ENCODE measurements at places on chromosomes 1 and 21.

- no peak for DNase-seq
Measured at GRCh38 chr1:230768903-230769570, 21.8 kb downstream of the CAPN9 start.

- no peak for DNase-seq
Measured at GRCh38 chr1:91912266-91912665, 26.3 kb upstream of the TGFBR3 start.

- no peak for DNase-seq
Measured at GRCh38 chr1:94912263-94913184, 14.4 kb downstream of the CNN3 start.

DNA sequence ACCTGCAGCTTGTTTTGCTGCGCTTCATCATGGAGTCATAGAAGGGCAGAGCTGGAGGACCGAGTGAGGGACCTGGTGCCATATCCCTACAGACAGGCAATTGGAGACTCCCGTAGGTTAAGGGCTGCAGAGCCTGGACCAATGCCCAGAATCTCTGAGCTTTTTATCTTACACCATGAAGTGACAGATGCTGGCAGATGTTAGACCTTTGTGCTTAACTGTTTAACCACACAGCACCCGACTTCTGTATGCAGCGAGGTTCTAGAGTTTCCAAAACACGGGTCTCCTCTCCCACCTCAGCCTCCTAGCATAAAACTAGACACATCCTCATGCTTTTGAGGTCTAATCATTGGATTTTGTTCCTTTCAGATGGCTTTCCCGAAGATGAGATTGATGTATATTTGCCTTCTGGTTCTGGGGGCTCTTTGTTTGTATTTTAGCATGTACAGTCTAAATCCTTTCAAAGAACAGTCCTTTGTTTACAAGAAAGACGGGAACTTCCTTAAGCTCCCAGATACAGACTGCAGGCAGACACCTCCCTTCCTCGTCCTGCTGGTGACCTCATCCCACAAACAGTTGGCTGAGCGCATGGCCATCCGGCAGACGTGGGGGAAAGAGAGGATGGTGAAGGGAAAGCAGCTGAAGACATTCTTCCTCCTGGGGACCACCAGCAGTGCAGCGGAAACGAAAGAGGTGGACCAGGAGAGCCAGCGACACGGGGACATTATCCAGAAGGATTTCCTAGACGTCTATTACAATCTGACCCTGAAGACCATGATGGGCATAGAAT lies 47.6 kb downstream of the B3GALT5 start:
- DNase-seq: no peak

DNA sequence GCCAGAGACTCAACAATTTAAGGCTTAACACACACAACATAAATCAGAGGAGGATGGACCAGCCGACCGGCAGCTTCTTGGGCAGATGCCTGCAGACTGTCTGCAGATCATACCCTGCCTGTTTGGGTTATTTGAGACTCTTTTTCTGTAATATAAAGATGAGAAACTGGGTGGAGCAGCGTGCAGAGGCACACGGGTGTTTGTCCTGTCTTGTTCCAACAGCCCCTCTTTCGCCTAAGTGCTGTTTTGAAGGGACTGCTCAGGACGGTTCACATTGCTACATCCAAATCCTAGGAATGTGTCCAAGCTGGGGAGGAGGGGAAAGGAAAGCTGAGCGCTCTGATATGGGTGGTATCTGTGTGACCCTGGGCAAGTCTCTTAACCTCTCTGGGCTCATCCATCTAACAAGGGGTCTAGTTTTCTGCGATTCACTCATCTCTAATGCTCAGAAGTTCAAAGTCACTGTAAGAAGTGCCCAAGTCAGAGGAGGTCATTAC lies 149.9 kb downstream of the CLIC6 start:
- no peak for DNase-seq

GRCh38 chr1:39671433-39671792 lies 494 bp downstream of the NT5C1A start:
- DNase-seq: no peak

- no peak for DNase-seq
Measured at GRCh38 chr1:36583080-36583479, 100.4 kb upstream of the CSF3R start.

- no peak for DNase-seq
Measured at GRCh38 chr1:67158401-67158800, 7.9 kb upstream of the IL23R start.

GRCh38 chr1:117634631-117635030 lies 28.8 kb downstream of the TENT5C start:
- no peak for DNase-seq

- no peak for DNase-seq
Measured at GRCh38 chr1:8674481-8674880, 143.0 kb downstream of the RERE start.

DNA sequence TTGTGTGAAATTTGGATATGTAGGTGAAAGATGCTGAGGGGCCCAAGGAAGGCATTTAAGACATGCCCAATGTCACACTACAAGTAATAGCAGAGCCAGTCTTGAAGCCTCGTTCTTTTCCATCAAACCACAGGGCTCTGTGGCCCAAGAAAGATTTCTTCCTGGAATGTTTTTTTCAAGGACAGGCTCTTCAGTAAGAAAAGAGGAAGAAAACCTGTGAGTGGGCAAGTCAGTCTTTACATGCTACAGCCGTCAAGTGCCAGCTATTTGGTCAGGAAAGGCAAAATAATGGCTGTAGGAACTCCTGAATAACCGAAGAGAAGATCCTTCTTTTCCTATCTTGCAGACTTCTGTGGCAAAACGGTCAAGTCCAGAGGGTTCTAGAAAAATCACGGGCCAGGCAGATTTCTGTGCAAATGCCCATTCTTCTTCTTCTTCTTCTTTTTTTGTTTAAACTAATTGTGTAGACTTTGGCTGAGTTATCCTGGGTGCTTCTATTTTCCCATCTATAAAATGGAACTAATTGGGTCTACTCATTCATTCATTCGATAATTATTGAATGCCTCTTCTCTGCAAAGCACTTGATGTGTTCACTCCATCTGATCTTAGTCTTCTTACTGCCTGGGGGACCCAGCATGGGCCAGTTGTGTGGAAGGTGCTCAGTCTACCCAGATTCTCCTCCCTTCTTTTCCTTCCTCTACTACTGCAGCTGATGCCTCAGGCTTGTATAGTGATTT lies 1.9 kb upstream of the ID3 start:
- DNase-seq: no peak

GRCh38 chr1:91766883-91767282 lies 119.1 kb downstream of the TGFBR3 start:
- no peak for DNase-seq

GRCh38 chr1:84971957-84972356 lies 25.0 kb downstream of the MCOLN2 start:
- DNase-seq: no peak

DNA sequence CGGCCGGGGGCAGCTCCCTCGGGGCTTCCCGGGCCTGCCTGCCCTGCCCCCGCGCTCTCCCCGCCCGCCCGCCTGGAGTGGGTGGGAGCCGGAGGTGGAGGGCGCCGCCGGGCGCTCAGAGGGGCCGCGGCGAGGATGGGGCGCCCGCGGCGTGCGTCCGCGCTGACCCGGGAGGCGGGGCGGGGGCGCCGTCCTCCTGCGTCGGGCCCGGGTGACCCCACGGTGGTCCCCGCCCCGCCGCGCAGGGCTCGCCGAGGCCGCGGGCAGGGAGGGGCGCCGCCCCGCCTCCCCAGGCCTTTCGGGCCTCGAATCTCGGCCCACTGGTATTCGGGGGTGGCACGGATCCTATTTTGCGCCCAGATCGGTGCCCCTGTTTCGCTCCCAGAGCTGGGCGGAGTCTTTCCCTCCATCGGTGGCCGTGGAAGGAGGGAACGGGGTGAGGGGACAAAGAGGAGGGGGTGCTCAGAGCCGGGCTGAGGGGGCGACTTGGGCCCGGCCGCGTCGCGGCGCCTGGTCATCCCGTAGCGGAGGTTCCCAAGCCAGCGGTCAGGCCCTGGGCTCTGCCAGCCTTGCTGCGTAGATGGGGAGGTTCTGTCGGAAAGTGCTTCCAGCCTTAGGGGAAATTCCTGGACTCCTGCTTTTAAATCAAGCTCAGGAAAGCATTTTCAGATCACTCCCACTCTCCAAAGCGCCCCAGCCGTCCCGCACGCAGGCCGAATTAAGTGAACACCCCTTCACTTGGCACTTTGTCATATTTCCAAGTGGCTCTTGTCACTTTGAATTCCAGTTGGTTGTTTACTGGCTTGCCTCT lies 545 bp downstream of the PATJ start:
- DNase-seq: peak; percentile 38

- no peak for DNase-seq
Measured at GRCh38 chr1:103024051-103024450, 84.3 kb downstream of the COL11A1 start.

DNA sequence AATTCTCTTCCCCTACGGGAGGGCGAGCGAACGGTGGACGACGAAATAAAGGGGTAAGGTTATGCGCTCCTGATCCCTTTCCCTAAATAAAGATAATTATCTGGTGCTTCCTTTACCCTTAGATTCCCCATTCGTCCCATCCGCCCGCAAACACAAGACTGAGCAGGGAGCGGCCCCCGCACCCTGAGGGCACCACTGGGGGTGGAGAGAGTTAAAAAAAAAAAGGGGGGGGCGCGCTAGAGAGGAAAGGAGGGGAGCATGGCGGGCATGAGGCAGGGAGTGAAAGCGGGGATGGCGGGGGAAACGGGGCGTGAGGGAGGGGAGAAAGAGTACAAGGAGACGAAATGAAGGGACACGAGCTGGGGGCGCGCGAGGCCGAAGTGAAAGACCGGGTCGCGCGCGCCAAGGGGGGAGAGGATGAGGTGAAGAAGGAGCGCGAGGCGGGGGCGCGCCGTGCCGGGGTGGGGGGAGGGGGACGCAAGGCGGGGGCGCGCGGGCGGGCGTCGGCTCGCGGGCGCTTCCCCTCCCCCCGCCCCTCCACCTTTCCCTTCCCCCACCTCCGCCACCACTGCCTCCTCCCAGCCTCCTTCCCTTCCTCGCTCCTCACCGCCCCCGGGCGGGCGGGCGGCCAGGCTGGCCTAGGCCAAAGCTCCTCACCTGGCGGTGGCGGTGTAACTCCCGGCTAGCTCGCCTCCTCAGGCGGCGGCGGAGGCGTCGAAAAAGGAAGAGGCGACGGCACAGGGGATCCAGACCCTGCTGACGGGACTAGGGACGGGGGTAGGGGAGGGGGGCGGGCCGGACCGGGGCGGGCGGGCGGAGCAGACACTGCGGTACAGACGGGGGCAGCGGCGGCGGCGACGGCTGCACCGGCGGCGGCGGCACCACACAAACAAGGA lies 448 bp downstream of the GATAD2B start:
- DNase-seq: peak; percentile 37

- DNase-seq: no peak
Measured at GRCh38 chr1:27603309-27603680, 649 bp downstream of the AHDC1 start.

DNA sequence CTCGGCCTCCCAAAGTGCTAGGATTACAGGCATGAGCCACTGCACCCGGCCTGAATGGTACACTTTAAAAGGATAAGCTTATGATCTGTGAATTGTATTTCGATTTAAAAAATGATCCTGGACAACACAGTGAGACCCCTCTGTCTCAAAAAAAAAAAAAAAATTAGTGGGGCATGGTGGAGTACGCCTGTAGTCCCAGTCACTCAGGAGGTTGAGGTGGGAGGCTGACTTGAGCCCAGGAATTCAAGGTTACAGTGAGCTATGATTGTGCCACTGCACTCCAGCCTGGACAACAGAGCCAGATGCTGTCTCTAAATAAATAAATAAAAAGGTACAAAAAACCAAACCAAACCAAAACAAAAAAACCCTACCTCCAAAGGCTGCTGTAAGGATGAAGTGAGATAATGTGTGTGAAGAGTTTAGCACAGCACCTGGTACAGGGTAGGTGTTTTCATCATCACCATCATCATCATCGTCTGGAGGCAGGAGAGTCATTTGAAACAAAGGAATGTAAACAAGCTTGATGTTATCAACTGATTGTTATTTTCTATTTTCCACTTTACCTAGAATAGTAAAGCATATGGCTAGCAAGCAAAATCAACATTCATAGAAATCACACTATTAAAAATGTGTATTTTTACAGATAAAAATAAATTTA lies 22.5 kb upstream of the HTR1D start:
- DNase-seq: no peak

DNA sequence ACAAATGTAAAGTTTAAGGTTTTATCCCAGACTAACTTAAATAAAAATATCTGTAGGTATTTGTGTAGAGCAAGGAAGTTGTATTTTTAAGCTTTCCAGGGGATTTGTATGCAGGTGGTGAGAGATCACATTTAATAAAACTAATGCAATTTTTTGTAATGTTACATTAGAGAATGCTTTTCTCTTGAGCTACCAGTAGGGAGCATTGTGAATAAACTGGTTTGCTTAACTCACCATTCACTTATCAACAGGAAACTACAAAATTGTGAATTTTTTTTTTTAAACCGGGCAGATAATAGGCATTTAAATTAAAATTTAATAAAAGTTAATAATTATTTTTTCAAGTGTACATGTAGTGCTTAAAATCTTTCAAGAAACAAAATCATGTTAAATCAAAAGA lies 78.6 kb downstream of the IVNS1ABP start:
- no peak for DNase-seq

DNA sequence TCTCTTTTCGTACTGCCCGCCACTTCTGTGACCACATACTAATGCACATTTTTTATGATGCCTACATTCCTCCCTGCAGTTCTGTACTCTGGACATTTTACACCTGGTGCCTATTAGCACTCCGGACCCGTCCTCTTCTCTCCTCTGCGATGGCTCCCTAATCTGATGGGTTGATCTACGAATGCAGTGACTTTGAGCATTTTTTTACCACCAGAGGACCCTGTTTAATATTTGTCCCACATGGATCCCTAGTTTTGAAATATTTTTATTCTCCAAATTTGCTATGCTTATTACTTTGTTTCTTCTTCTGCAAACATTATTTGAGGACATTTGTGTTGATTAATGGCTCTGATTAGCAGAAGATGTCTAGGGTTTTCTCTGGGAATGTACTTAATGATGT lies 5.2 kb downstream of the PPFIA4 start:
- DNase-seq: no peak

DNA sequence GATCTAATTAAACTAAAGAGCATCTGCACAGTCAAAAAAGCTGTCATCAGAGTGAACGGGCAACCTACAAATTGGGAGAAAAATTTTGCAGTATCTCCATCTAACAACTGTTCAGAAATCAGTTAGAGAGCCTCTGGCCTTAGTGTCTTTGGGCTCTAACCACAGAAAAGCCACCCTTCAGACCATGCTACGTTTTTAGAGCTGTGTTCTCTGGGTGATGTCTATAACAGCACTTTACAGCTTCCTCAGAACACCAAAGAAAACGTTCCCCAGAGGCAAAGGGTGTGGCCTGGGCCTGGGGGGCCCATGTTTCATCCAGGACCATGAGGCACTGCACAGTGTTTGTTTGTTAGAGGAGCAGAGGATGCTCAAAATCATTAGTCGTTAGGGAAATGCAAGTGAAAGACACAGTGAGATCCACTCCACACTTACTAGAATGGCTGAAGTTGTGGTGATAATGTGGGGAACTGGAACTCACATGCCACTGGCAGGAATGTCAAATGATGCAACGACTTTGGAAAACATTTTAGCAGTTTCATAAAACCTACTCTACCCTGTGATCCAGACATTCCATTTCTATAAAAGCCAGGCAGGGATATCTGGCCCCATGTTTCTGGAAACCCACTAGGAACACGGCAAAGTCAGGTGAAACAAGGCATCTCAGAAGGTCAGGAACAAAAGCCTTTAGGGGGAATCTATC lies 250.4 kb upstream of the HOOK1 start:
- DNase-seq: no peak

GRCh38 chr1:107668762-107669161 lies 296.2 kb downstream of the VAV3 start:
- DNase-seq: no peak

GRCh38 chr1:226719596-226720387 lies 19.3 kb downstream of the ITPKB start:
- DNase-seq: no peak
